ENCODE measurements at places on chromosomes 7 and 10.
A peak's percentile ranks its signal among the peaks of the same experiment; 100 is the strongest.

DNA sequence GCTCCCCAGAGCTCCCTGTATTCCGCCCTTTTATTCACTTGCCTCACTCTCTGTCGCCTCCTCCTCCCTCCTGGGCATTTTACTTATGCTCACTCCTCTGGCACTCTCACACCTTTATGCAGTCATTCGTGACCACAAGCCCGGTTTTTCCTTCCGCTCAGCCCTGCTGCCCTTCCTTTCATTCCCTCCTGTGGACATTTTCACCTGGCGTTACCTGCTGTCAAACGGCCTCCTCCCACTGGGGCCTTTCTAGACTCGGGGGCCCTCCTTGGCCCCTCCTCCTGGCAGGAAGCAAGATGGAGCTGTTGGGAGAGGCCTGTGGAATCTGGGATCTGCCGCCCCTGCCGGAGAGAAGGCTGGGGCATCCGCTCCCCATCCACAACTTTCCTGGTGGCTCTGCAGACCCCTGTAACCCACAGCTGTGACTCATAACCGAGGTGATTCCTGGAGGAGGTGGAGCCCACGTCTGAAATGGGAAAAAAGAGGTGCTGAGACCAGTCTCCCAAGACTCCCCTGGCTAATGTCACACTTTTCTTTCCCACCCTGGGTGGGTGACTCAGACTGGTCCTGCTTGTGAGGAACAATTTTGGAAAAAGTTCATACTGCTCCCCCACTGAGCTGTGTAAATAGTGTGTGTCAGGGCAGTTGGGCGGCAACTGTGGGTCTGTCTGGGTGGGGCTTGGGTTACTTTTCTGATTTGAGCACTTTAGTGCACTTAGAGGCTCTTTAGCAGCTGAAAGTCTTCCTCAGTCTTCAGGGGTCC lies 1.2 kb downstream of the VCL start:
- peak; percentile 89 for DNase-seq

DNA sequence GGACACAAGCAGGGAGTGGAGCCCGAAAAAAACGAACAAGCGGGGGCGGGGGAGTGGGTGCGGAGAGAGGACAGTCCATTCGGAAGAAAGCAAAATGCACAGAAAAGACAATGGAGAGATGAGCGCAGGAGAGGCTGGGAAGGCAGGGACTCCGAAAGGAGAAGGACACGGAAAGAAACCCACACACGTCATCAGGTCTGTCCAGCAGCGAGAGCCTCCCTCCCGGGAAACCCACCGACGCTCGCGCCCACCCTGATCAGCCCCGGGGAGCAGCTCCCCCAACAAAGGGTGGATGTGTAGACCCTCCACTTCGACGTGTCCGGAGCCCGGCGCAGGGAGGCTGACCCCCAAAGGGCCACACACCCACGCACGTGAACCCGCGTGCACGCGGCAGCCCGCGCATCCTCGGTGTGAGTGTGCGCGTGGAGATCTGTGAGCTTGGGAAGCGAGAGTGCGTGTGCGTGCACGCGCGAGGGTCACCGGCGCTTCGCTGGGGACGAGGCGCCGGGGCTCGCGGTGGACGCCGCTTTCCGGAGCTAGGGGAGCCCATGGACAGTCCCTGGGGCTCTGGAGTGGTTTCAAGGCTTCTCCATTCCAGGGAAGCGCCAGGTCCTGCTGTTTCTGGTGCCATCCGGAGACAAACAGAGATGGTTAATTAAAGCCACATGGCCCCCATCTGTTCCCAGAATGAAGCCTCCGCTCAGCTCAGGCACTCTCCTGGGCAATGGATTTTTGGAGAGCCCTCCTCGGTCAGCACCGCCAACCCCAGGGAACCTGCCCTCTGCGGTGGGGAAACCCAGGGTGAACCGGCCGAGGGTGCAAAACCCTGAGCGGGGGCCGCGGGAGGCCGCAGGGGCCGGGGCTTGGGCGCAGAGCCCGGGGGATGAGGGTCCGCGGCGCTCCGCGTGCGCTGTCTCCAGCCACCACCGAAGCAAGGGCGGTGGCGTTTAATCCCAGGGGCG lies 916 bp downstream of the LAMB1 start:
- peak; percentile 53 for DNase-seq

- DNase-seq = peak; percentile 95
Observed at GRCh38 chr10:70664702-70665195, 7.6 kb upstream of the ADAMTS14 start.

- DNase-seq = peak; percentile 84
Observed at GRCh38 chr7:55570939-55571338, 1.4 kb downstream of the VOPP1 start.

GRCh38 chr7:46291050-46291438 lies 370.0 kb upstream of the IGFBP3 start:
- peak; percentile 53 for DNase-seq

GRCh38 chr7:120998996-120999565 lies 10.6 kb downstream of the CPED1 start:
- DNase-seq = no peak

DNA sequence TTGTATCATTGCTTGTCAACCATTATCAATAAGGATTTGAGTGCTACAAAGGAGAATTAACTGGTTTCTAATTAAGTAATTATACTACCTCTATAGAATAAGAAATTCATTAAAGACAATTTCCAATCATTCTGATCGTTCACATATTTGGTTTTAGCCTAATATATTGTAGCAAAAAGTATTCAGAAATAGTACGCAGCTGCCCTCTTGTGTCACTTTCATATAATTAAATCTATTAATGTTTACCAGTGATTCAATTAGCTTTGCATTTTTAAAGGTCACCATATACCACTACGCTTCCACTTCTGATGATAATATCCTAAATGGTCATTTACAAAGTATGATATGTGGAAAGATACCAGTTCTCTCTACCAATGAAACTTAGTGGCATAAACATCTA lies 128.3 kb downstream of the NEBL start:
- peak; percentile 11 for DNase-seq

GRCh38 chr10:27448921-27449320 lies 55.2 kb upstream of the RAB18 start:
- DNase-seq = peak; percentile 11

DNA sequence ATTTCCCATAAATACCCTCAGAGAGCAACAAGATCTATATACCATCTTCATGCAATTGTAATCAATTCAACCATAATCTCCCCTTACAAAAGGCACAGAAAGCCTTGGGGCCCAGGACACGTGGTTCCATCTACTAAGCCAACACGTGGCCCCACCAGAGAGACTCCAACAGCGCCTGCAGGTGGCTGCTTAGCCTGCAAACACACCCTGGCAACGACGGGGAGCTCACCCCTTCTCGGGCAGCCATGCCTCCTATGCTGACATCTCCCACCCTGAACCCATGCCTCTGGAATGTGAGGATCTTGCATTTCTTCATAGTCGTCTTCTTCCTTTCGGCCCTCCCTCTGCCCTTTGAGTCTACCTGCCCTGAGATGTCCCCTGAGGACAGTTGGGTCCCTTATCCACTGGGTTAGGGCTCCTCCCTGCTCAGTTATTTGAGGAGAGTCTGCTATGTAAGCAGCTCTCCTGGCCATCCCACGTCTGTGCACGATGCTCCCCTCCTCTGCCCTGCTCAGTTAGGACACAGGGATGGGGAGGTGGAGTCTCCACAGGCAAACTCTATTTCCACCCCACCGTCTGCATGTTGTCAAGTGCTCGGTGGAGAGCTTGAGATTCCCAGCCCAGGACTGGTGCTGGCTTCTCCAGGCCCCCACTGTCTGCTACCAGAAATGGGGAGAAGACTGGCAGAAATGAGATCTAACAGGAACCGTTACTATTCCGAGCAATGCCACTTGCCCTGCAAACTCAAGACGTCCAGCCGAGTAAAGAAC lies 36.5 kb downstream of the EBF3 start:
- DNase-seq = no peak

DNA sequence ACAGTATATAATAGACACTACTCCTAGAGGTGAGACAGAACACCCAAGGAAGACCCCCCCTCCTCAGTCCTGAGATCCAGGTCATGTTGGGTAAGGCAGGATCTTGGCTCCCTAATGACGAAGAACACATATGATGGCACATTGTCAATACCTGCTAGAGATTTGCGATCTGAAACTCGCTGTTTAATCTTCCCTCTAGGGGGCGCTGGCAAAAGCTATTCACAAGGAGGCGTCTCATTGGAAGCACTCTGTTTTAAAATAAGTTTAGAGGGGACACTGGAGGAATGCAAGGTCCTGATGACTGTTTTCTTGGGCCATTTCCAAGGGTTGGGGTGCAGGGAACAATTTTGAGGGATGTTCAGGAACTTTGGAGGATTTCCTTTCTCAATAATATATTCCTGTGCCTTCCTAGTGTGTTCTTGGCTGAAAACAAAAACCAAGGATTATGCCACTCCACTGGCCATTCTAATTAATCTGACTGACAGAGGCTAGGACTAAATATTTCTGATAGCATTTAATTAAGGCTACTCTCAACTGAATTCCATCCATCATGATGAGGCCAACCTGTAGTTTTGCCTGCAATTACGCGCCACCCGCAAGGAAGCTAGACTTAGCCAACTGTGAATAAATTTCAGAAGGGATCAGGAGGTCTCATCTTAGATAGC lies 1013.8 kb upstream of the MBL2 start:
- DNase-seq = no peak

GRCh38 chr7:134044682-134045081 lies 82.5 kb upstream of the LRGUK start:
- DNase-seq = peak; percentile 19

GRCh38 chr10:103871006-103871405 lies 15.6 kb upstream of the SH3PXD2A start:
- no peak for DNase-seq

DNA sequence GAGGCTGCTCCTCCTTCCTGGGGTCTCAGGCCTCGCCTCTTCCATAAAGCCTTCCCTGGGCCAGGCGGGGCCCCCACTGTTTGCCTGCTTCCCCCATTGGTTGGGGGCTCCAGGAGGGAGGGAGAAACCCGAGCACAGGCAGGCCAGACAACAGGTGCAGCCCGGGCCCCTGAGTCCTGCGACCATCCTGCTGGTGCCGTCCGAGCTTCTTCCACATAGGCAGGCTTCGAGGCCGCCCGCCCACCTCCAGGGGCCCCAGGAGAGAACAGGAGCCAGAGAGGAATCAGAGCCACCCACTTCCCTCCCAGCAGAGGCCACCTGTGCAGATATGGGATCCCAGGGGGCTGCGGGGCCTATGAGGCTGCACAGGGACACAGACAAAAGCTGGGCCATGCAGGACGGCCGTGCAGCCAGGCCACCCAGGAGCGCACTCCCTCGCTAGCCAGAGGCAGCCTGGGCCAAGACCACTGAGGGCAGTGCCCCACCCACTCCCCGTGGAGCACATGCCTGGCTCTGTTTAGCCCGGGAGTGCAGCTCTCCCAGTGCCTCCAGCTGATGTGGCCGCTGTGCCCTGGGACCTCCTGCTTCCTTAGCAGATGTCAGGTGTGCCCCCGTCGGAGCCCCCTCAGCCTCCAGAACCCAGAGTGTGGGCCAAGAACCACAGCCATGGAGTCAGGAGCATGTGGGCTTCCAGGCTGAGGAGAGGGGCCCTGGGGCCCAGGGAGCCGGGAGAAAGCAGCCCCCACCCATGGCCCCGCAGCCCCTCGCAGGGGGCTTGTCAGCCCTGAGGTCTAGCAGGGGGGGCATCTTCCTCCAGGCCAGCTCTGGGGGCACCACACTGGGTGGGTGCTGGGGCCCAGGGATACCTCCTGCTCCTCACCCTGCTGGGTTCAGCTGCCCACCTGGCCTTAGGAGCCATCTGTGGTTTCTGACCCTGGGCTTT lies 59.9 kb upstream of the INPP5A start:
- no peak for DNase-seq

DNA sequence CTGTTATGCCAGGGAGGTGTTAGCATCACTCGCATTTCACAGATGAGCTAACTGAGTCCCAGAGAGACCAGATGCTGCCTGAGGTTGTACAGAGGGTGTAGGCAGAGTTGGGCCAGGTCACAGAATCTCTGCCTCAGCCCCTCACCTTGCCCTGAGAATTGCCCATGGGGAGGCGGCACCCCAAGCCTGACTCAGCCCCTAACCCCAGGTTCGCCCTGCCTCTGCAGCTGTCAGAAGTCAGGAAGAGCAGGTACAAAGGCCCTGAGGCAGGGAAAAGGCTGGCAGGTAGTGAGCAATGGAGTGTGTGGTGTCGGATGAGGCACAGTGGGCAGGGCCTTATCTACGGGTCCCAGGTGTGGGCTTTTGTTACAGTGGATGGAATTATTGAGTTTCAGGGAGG lies 79.4 kb downstream of the MYL10 start:
- no peak for DNase-seq

- peak; percentile 68 for DNase-seq
Observed at GRCh38 chr10:121886997-121887622, 40.7 kb downstream of the ATE1 start.

Measured in fibroblast of the aortic adventitia (primary cell).